ENCODE measurements at places on chromosomes 13 and 19.

DNA sequence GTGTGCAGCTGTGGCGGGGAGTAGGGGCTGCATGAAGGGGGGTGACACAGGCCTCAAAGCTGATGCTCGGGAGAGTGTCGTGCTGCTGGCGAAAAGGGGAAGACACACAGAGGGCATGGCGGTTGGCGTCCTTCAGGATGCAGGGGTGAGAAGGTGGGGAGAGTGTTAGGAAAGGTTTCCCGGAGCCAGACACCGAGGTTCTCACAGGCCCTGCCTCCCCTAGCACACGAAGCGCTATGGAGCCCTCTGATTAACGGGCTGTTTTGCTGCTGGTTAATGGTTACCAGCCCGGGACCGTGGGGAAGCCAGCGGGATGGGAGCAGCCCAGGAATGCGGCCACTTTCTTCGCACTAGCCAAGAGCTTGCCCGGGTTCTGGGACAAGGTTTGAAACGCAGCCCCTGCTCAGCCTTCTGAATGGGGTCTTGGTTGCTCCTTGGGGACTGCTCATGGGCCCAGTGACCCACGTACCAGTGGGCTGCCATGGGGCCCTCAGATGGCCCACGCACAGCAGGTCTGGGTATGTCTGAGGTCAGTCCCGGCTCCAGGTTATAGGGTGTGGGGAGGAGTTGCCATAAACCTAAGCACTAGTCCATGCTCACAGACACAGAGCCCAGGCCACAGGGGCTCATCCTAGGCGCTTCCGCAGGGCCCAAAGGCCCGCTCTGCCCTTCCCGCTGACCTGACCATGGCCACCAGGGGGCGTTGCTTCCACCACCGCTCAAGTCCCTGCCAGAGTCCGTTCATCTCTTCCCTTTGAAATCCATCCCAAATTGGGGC is 31.3 kb upstream of the ISYNA1 start:
- peak; percentile 57 for DNase-seq
- peaks cover 4% of the 10 kb centered on the region for H3K27me3 ChIP-seq
- peaks cover 43% of the 10 kb centered on the region for H3K4me1 ChIP-seq
- H3K27ac ChIP-seq = peak overlapping the region; percentile 44

DNA sequence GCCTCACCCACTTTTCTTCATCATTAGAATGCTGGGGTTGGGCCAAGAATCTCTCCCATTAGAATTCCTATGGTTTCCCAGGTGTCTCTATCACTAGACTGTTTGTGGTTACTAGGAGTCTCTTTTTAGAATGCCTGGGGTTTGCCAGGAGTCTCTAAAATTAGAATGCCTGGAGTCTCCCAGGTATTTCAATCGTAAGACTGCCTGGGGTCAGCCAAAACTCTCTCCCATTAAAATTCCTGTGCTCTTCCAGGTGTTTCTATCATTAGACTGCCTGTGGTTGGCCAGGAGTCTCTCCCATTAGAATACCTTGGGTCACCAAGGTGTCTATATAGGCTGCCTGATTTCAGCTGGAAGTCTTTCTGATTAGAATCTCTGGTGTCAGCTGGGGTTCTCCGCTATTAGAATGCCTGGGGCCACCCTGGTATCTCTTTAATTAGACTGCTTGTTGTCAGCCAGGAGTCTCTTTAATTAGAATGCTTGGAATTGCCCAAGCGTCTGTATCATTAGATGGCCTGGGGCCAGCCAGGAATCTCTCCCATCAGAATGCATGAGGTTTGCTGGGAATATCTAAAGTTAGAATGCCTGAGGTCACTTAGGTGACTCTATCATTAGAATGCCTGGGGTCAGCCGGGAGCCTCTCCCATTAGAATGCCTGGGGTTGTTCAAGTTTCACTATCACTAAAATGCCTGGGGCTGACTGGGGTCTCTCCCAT is 1479.2 kb downstream of the UQCRFS1 start:
- H3K4me1 ChIP-seq = no peaks in the 10 kb centered on the region
- peaks cover 60% of the 10 kb centered on the region for H3K36me3 ChIP-seq
- H3K27ac ChIP-seq = no peak overlapping the region

GRCh38 chr13:113322043-113322461 is 25.0 kb downstream of the LAMP1 start:
- H3K27ac ChIP-seq = no peak overlapping the region
- no peak overlapping the region for H3K4me3 ChIP-seq
- peaks cover 30% of the 10 kb centered on the region for H3K36me3 ChIP-seq
- DNase-seq = no peak
- H3K4me1 ChIP-seq = peaks cover 2% of the 10 kb centered on the region

- H3K36me3 ChIP-seq = no peaks in the 10 kb centered on the region
- no peak overlapping the region for H3K27ac ChIP-seq
- H3K4me1 ChIP-seq = peaks cover 21% of the 10 kb centered on the region
- H3K4me3 ChIP-seq = no peak overlapping the region
- no peak for DNase-seq
- peaks cover 3% of the 10 kb centered on the region for H3K27me3 ChIP-seq
Measured at GRCh38 chr13:78032132-78032531, 113.5 kb upstream of the EDNRB start.
